ENCODE measurements at places on chromosomes 16 and 17.

- no peak for DNase-seq
Measured at GRCh38 chr17:5055543-5055942, 20.3 kb upstream of the SLC52A1 start.

GRCh38 chr16:87216841-87217275 is 100.3 kb downstream of the C16orf95 start:
- DNase-seq: no peak

GRCh38 chr16:27686926-27687325 is 137.0 kb downstream of the KATNIP start:
- DNase-seq: no peak

DNA sequence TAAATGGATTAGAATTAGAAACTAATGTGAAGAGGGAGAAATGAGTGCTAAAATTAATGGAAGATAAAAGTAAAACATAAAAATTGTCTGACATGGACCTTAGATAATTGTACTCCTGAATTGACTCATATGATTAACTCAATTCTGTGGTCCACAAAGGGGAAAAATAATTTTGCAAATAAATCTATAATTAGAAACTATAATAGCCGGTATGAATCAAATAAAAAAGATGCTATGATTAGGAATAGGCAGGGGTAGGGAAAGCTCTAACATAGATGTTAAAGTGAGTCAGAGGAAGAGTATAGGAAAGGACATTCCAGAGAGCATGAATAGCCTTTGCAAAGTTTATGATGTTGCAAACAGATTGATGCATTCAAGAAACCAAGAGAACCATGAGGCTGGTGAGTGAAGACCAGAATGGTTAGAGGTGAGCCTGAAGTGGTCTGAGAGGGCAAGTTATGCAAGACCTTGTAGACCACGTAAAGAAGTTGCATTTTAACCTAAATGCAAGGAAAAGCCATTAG is 262.1 kb upstream of the CA10 start:
- DNase-seq: no peak

- DNase-seq: no peak
Measured at GRCh38 chr16:85634747-85635544, 21.8 kb downstream of the GSE1 start.

All from stimulated activated CD8-positive, alpha-beta memory T cell treated with anti-CD3 and anti-CD28 coated beads, Interleukin-2, amount 100 ng/mL, for 1 hour (primary cell).